Left kidney (tissue), 8 donors: ENCODE measurements at places on chromosomes 3 and 15. TPM values are rescaled to one million over a fixed set of nuclear protein-coding genes. Genes with fewer than 3 reads are reported as not detected.

The CATSPER2 gene
- polyA plus RNA-seq, result 11.9 TPM

The PLA1A gene
- 7.3 TPM for polyA plus RNA-seq

The TMIE gene
- polyA plus RNA-seq, result 0.47 TPM

The BTBD1 gene
- 71.0 TPM for polyA plus RNA-seq

The COL8A1 gene
- polyA plus RNA-seq, result 9.0 TPM

The PEX5L gene
- polyA plus RNA-seq, result 0.58 TPM

The KIAA1143 gene
- polyA plus RNA-seq, result 62.1 TPM

The ANKUB1 gene
- 0.52 TPM for polyA plus RNA-seq

The HGD gene
- polyA plus RNA-seq, result 97.3 TPM

The GOLGA6L4 gene
- 30.5 TPM for polyA plus RNA-seq

The VPS39 gene
- polyA plus RNA-seq, result 98.5 TPM

The CACNA2D3 gene
- 1.6 TPM for polyA plus RNA-seq

The GOLGA8S gene
- 1.4 TPM for polyA plus RNA-seq

The LXN gene
- 32.5 TPM for polyA plus RNA-seq

The GPR156 gene
- polyA plus RNA-seq, result 3.4 TPM

The ZNF619 gene
- 7.8 TPM for polyA plus RNA-seq
